ENCODE measurements at places on chromosomes 3 and 15. TPM values are rescaled to one million over a fixed set of nuclear protein-coding genes. Genes with fewer than 3 reads are reported as not detected.

RTP2 gene
- total RNA-seq, result not detected

SCG5 gene
- total RNA-seq, result 4.1 TPM

HLTF gene
- 107 TPM for total RNA-seq

DAZL gene
- total RNA-seq, result not detected

CD200 gene
- total RNA-seq, result not detected

IMPDH2 gene
- 360 TPM for total RNA-seq

VPS39 gene
- 56.1 TPM for total RNA-seq

KAT2B gene
- total RNA-seq, result 33.4 TPM

CLDN1 gene
- not detected for total RNA-seq

CAMKV gene
- total RNA-seq, result 0.37 TPM

OXSM gene
- total RNA-seq, result 14.9 TPM

CFAP91 gene
- total RNA-seq, result not detected

SQOR gene
- total RNA-seq, result 0.42 TPM

PLA1A gene
- total RNA-seq, result not detected

CHRNA7 gene
- total RNA-seq, result not detected

IL17RB gene
- total RNA-seq, result 0.33 TPM

KLHL40 gene
- total RNA-seq, result not detected

MB21D2 gene
- not detected for total RNA-seq

CCRL2 gene
- total RNA-seq, result 2.2 TPM

CACNA1D gene
- not detected for total RNA-seq

CPA3 gene
- total RNA-seq, result not detected

GOLGA8J gene
- total RNA-seq, result not detected

MITF gene
- total RNA-seq, result not detected

RAB43 gene
- 10.4 TPM for total RNA-seq

SPCS1 gene
- 73.8 TPM for total RNA-seq

CD96 gene
- total RNA-seq, result not detected

TMPRSS7 gene
- not detected for total RNA-seq

SCAANT1 gene
- total RNA-seq, result not detected

SERINC4 gene
- 1.9 TPM for total RNA-seq

ANKRD63 gene
- total RNA-seq, result not detected

MYO5C gene
- 4.1 TPM for total RNA-seq

BFSP2 gene
- total RNA-seq, result 19.2 TPM

MKRN3 gene
- not detected for total RNA-seq

SNX22 gene
- total RNA-seq, result 61.6 TPM

KLF15 gene
- 35.0 TPM for total RNA-seq

APH1B gene
- 24.1 TPM for total RNA-seq

CYP11A1 gene
- total RNA-seq, result not detected

COL6A5 gene
- total RNA-seq, result not detected

UCN2 gene
- total RNA-seq, result not detected

CTXN2 gene
- total RNA-seq, result 0.35 TPM

ISLR gene
- not detected for total RNA-seq

Data from OCI-LY7 (cell line).